Activated naive CD4-positive, alpha-beta T cell treated with anti-CD3 and anti-CD28 coated beads, Interleukin-2, amount 10 ng/mL, durations not matched to agents 7 days and 5 days (primary cell): ENCODE measurements at places on chromosomes 16 and 17.

- H3K4me1 ChIP-seq: no peaks in the 10 kb centered on the region
- H3K27ac ChIP-seq: peak overlapping the region; percentile 77
- no peak for DNase-seq
- H3K27me3 ChIP-seq: no peaks in the 10 kb centered on the region
- H3K36me3 ChIP-seq: peaks cover 68% of the 10 kb centered on the region
Measured at GRCh38 chr17:77208217-77208808, 67.5 kb downstream of the SEC14L1 start.

GRCh38 chr16:19613834-19614233 lies 58.3 kb downstream of the VPS35L start:
- no peak overlapping the region for H3K4me3 ChIP-seq
- peaks cover 27% of the 10 kb centered on the region for H3K36me3 ChIP-seq
- H3K27ac ChIP-seq: no peak overlapping the region
- DNase-seq: no peak
- H3K27me3 ChIP-seq: no peaks in the 10 kb centered on the region

- peaks cover 11% of the 10 kb centered on the region for H3K27me3 ChIP-seq
- H3K4me3 ChIP-seq: no peak overlapping the region
- H3K27ac ChIP-seq: no peak overlapping the region
- H3K4me1 ChIP-seq: no peaks in the 10 kb centered on the region
- DNase-seq: no peak
- no peaks in the 10 kb centered on the region for H3K36me3 ChIP-seq
Measured at GRCh38 chr17:69724238-69724637, 309.7 kb downstream of the MAP2K6 start.

DNA sequence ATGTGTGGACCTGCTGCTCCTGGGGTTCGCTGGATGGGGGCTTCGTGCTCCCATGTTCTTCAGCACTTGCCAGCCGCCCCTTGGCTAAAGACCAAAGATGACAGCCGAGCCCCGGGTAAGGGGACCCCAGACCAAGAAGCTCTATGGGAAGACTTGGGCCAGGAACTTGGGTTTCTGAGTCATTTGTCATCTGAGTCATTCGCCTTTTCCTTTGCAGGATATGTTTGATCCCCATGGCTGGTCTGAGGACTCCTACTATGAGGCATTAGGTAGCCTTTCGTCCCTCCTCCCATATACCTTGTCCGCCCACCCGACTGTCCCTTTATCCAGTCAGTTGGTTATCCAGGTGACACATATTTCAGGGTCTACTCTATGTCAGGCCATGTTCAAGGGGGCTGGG lies 17.7 kb upstream of the ITGB4 start:
- no peaks in the 10 kb centered on the region for H3K27me3 ChIP-seq
- no peaks in the 10 kb centered on the region for H3K4me1 ChIP-seq
- DNase-seq: no peak
- peaks cover 46% of the 10 kb centered on the region for H3K36me3 ChIP-seq

DNA sequence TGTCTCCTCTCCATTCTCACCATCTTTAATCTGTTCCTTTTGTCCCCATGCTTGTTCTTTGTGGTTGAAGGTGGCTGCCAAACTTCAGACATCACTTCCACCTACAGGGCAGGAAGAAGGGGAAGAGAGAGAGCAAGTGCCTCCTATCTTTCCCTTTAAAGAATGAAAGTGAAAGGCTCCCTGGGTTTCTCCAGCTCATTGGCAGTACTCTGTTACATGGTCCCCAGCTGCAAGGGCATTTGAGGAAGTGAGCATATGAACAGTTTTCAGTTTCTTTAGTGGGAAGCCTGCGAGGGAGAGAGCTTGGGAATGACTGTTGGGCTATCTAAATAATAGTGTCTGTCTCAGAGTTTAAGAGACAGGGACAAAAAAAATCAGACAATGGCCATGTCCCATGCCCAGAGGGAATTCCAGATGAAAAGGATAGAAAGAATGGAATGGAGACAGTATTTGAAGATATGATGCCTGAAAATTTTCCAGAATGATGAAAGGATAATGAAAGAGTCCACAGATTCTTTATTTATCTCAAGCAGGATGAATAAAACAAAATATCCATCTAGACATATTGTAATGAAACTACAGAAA lies 159.9 kb downstream of the LGALS9B start:
- no peak overlapping the region for H3K4me3 ChIP-seq
- H3K27me3 ChIP-seq: no peaks in the 10 kb centered on the region
- peaks cover 18% of the 10 kb centered on the region for H3K36me3 ChIP-seq
- no peak overlapping the region for H3K27ac ChIP-seq

DNA sequence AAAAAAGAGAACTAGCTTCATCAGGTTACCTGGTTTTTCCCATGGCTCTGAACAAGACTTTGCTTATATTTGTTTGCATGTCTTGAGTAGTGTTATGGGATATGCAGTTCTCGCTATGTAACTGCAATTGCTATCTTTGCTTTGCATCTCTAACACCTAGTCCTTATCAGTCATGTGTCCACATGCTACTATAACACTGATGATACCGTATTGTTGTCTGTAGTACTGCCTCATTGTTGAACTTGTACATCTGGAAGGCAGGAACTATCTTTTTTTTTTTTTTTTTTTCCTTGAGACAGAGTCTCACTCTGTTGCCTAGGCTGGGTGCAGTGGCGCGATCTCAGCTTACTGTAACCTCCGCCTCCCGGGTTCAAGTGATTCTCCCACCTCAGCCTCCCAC lies 2.5 kb downstream of the PSME3 start:
- H3K36me3 ChIP-seq: peaks cover 42% of the 10 kb centered on the region
- H3K27ac ChIP-seq: no peak overlapping the region
- no peak overlapping the region for H3K4me3 ChIP-seq
- no peak for DNase-seq
- peaks cover 28% of the 10 kb centered on the region for H3K4me1 ChIP-seq

GRCh38 chr17:76539631-76540271 lies at the start of gene PRCD:
TSS of gene PRCD (plus strand) at chr17:76540044. CDS start at chr17:76540142, 98 bp downstream.
- DNase-seq: no peak
- peaks cover 100% of the 10 kb centered on the region for H3K27me3 ChIP-seq
- H3K36me3 ChIP-seq: no peaks in the 10 kb centered on the region
- no peak within 1 kb of the TSS for H3K27ac ChIP-seq

GRCh38 chr17:69339937-69340336 lies 13.0 kb upstream of the ABCA5 start:
- H3K36me3 ChIP-seq: no peaks in the 10 kb centered on the region
- peaks cover 5% of the 10 kb centered on the region for H3K4me1 ChIP-seq
- DNase-seq: no peak

DNA sequence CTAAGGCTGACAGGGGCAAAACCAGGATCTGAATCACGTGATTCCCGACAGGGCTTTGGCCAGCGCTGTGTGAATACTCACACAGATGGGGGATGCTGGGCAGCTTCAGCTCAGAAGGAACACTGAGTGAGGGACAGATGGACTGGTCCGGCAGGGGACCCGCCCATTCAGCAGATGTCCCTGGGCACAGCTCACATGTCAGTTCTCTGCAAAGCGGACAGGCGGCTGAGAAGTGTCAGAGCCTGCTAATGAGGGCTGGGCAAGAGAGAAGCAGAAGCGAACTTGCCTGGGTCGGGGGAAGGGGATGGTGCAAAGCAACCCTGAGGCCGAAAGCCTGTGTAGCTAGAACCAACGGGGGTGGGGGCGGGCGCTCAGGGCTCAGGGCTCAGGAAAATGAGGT lies 11.9 kb upstream of the GLIS2 start:
- H3K4me1 ChIP-seq: peaks cover 38% of the 10 kb centered on the region
- H3K36me3 ChIP-seq: peaks cover 24% of the 10 kb centered on the region
- DNase-seq: no peak
- peak overlapping the region; percentile 24 for H3K27ac ChIP-seq

- no peak for DNase-seq
- H3K27me3 ChIP-seq: peaks cover 33% of the 10 kb centered on the region
- H3K4me3 ChIP-seq: no peak overlapping the region
- H3K36me3 ChIP-seq: peaks cover 2% of the 10 kb centered on the region
Measured at GRCh38 chr17:76691379-76692191, 19.2 kb downstream of the MXRA7 start.

DNA sequence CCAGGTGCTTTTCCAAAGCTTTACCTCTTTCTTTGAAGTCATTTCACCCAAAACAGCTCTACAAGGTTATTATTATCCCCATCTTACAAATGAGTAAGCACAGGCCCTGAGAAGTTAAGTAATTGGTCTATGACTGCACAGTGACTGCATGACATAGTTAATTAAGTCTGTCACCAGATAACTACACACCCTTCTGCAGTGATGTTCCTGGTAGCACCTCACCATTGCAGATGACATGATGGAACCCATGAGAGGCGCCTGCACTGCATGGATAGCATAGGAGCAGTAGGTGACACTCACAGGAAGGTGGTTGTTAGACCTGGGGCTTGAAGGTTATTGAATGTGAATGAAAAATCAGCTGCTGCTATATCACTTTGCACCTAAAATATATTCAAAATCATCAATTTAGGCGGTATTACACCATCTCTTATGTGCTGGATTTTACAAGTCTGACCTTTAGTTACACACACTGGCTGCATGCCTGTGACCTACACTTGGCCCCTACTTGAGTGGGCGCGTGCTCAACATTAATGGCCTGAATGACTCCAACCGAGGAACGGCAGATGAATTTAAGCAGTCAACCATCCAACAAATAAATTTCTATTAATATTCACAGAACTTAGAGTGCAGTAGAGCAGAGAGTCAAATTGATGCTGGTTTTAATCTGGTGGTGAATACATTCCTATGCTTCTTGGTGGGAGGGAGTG lies 239.6 kb downstream of the CDH11 start:
- no peak for DNase-seq
- H3K27ac ChIP-seq: no peak overlapping the region
- H3K4me3 ChIP-seq: no peak overlapping the region
- no peaks in the 10 kb centered on the region for H3K4me1 ChIP-seq

- no peaks in the 10 kb centered on the region for H3K36me3 ChIP-seq
- no peaks in the 10 kb centered on the region for H3K27me3 ChIP-seq
- H3K4me3 ChIP-seq: no peak overlapping the region
- H3K27ac ChIP-seq: no peak overlapping the region
Measured at GRCh38 chr17:61302953-61303816, 96.5 kb upstream of the TBX2 start.

DNA sequence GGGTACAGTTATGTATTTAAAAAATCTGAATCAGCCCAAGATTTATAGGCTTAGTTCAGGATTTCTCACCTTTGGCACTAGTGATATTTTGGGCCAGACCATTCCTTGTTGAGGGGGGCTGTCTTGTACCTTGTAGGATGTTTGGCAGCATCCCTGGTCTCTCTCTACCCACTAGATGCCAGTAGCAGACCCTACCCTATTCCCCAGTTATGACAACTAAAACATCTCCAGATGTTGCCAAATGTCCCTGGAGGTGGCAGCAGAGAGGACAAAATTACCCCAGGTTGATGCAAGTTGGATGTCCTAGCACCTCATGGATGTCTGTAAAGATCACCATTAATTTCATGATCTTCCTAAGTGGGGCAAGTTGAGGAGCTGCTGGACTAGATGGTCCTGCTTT lies 45.8 kb downstream of the SYT17 start:
- no peak overlapping the region for H3K4me3 ChIP-seq
- H3K27ac ChIP-seq: no peak overlapping the region
- H3K36me3 ChIP-seq: no peaks in the 10 kb centered on the region
- H3K4me1 ChIP-seq: no peaks in the 10 kb centered on the region
- no peak for DNase-seq
- H3K27me3 ChIP-seq: peaks cover 7% of the 10 kb centered on the region

GRCh38 chr17:50186661-50187393 lies 14.6 kb downstream of the COL1A1 start:
- H3K27me3 ChIP-seq: peaks cover 70% of the 10 kb centered on the region
- no peak for DNase-seq
- peaks cover 25% of the 10 kb centered on the region for H3K4me1 ChIP-seq

GRCh38 chr17:231191-231965 lies 49.9 kb upstream of the DOC2B start:
- H3K36me3 ChIP-seq: no peaks in the 10 kb centered on the region
- H3K27me3 ChIP-seq: no peaks in the 10 kb centered on the region
- no peak overlapping the region for H3K4me3 ChIP-seq
- no peaks in the 10 kb centered on the region for H3K4me1 ChIP-seq
- DNase-seq: no peak

DNA sequence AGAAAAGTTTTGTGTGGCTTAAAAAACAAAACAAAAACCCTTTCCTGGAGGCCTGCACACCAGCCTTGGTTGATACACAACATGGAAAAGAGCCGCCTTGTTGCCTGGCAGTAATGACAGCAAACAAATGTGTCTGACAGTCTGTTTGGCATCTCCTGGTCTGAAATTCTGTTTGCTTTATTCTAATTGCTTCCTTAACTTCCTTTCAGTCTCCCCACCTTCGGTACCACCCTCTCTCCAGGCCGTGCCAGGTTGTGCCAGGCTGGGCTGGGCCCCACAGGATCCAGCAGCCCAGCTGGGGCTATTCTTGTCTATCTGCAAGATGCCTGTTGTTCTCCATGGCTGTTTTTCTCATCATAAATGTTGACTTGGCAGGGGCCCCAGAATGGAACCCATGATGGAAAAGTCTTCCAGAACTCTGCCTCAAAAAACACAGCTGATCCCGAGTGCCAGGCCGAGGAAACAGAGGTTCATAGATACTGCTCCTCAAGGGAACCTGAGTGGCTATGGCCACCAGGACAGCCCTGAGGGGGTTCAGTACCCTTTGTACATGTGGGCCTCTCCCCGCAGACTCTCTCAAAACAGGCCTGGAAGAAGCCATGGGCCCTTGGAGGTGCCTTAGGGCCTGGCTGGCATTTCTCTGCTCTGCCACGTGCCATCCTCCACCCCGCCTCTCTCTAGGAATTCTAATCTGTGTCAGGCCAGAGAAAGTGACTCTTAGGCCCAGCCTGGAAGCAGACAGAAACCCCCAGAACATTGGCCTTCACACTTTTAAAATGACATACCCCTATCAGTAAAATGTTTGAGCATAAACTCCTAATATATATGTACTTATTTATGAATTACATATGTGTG lies 50.5 kb downstream of the YPEL2 start:
- no peak for DNase-seq
- H3K27me3 ChIP-seq: peaks cover 4% of the 10 kb centered on the region
- peaks cover 2% of the 10 kb centered on the region for H3K36me3 ChIP-seq
- no peak overlapping the region for H3K4me3 ChIP-seq
- H3K27ac ChIP-seq: peak overlapping the region; percentile 16

- peaks cover 38% of the 10 kb centered on the region for H3K27me3 ChIP-seq
- H3K4me3 ChIP-seq: peak overlapping the region; percentile 59
- H3K4me1 ChIP-seq: peaks cover 60% of the 10 kb centered on the region
- peak overlapping the region; percentile 95 for H3K27ac ChIP-seq
- peaks cover 10% of the 10 kb centered on the region for H3K36me3 ChIP-seq
Measured at GRCh38 chr17:65523853-65524664, 37.4 kb downstream of the AXIN2 start.

GRCh38 chr17:71188811-71189492 lies 931.9 kb upstream of the SOX9 start:
- no peak overlapping the region for H3K4me3 ChIP-seq
- H3K27me3 ChIP-seq: no peaks in the 10 kb centered on the region
- H3K27ac ChIP-seq: no peak overlapping the region
- no peaks in the 10 kb centered on the region for H3K36me3 ChIP-seq

GRCh38 chr17:40284085-40284713 lies 3.5 kb upstream of the CDC6 start:
- peaks cover 3% of the 10 kb centered on the region for H3K27me3 ChIP-seq
- H3K4me3 ChIP-seq: no peak overlapping the region
- DNase-seq: no peak
- peaks cover 47% of the 10 kb centered on the region for H3K4me1 ChIP-seq
